ENCODE measurements at places on chromosomes 4 and X.

GRCh38 chrX:5915783-5916182 is 312.9 kb downstream of the NLGN4X start:
- no peak for DNase-seq

DNA sequence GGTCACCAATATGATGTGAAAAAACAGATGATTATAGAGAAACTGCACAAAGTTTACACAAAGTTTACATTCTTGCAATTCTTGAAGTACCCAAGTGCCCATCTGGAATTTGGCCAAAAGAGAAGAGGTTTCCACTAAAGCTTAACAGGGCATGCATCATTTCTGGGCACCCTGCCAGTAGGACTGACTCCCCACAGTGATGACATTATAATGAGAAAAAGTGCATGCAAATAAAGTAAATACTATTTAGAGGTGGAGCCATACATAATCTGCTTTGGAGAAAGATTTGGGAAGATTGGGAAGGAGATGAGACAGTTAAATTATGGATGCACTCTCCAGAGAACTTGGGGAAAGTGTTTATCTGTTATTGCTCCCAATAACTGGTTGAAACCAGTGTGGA is 93.7 kb upstream of the TRPC3 start:
- DNase-seq = no peak

DNA sequence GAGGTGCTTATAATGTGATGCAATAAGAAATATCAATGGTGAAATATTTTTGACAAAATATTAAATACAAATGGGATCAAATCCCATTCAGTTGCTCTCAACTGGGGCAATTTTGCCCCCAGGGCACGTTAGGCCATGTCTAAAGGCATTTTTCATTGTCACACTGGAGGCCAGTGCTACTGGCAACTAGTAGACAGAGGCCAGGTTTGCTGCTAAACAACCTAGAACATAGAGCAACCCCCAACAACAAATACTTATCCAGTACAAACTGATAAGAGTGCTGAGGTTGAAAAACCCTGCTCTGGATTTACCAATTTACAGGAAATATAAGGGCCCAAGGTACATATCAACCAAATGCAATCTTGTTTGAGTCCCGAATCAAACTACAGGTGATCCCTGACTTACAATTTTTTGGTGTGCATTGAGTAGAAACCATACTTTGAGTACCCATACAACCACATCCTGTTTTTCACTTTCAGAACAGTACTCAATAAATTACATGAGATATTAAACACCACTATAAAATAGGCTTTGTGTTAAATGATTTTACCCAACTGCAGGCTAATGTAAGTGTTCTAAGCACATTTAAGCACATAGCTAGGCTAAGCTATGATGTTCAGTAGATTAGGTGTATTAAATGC is 237.5 kb downstream of the HNRNPD start:
- DNase-seq = no peak

- no peak for DNase-seq
Observed at GRCh38 chr4:4841156-4841555, 18.3 kb upstream of the MSX1 start.

DNA sequence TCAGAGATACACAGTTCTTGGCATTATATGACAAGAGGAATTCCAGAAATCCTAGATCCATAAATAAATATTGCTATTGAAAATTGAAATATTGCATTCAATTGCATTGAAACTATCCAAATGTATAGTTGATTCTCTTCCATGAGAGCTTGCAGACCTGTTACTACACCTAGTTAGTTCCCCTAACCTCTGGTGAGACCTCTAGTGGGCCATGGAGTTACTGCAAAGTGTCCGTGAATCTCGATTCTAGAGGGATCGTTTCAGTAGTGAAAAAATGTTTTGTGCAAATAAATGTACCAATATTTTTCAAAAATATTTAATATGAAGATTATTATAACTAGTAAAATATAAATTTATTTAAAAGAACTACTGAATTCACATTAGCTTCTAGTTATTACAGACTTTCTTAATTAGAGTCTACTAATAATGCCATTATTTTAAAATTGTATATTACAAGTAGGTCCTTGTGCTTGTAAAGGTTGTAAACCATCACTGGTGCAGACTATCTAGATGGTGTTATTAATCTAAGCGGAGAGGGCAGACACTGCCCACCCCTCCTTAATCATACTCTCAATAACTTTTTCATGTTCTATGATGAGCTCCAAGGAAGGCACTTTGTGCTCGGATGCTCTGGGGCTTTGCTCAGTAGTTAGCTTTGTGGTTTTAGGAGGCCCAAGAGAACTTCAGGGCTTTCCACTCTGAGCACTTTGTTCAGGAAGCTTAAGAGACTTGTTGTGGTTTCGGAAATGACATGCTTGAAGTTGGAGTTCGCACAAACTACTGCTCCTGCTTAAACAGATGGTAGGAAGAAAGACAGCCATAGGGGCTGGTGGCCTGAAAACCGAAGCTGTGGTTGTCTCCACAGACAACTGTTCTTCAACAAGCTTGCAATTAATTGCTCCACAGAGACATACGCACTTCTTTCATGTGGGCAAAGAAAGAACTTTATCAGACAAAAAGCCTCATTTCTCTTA is 42.8 kb downstream of the IL21 start:
- DNase-seq = peak; percentile 100

- DNase-seq = peak; percentile 83
Observed at GRCh38 chr4:579543-580175, 3.6 kb upstream of the TMEM271 start.

DNA sequence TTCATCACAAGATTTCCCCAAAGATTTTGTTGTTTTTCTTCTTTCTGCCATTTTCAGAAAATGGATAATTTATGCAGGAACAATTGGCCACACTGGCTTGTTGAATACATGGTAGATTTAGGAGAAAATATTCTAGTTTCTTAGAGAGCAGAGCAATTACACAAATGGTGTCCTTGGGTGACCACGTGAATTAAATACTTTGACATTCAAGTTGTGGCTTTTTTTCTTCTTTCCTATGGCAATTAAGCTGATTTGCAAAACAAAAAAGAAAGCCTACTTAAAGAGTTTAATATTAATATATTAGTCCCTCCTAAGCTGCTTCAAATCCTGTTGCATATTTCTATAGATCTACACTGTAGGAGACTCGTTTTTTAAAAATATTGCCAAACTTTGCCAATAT is 133.0 kb upstream of the HTR2C start:
- DNase-seq = no peak

DNA sequence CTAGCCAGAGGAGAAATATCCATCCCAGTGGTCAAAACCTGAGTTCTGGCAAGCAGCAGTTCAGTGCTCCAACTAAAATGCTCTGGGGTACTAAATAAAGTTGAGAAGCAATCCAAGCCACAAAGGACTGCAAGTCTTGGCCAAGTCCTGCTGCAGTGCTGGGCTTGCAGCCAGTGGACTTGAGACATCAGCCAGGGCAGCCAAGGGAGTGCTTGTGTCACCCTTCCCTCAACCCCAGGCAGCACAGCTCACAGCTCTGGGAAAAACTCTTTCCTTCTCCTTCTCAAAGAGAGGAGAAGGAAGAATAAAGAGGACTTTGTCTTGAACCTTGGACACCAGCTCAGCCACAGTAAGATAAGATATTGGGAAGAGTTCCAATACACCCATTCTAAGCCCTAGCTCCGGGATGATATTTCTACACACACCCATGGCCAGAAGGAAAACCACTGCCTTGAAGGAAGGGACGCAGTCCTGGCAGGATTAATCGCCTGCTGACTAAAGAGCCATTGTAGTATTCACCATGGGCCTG is 99.8 kb downstream of the PTCHD1 start:
- DNase-seq = no peak

DNA sequence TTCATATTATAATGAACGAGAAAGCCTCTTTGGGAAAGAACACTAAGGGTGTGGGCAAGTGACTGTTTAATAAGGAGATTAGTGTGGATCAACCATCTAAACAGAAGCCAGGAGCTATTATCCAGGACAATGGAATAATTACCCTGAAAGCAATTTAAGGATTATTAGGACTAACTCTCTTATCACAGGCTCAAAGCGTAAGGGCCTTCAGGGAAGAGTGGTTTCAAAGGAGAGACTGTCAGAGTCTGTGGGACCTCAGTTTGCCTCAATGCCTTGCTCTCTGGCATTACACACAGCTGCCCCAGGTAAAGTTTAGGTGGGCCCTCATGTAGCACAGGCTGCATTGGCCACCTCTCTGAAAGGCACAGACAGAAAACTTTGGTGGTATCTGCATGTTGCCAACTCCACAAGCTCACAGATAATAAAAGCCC is 717.2 kb upstream of the ADGRL3 start:
- DNase-seq = no peak

- no peak for DNase-seq
Observed at GRCh38 chr4:48949086-48949485, 37.0 kb upstream of the CWH43 start.

- DNase-seq = no peak
Observed at GRCh38 chr4:63566658-63567057, 842.6 kb downstream of the TECRL start.

- no peak for DNase-seq
Observed at GRCh38 chr4:103457566-103457965, 259.4 kb upstream of the CENPE start.

GRCh38 chr4:141356963-141357335 is 136.3 kb downstream of the ZNF330 start:
- no peak for DNase-seq

Data from Jurkat, Clone E6-1 (cell line).